ENCODE measurements at places on chromosomes 1 and 21. TPM values are rescaled to one million over a fixed set of nuclear protein-coding genes. Genes with fewer than 3 reads are reported as not detected.
A peak's percentile ranks its signal among the peaks of the same experiment; 100 is the strongest.

DNASE2B gene
- total RNA-seq, result not detected

TIAM1 gene
- total RNA-seq, result 19.8 TPM

MAN1C1 gene
- 4.6 TPM for total RNA-seq

GRCh38 chr1:95116580-95117206 lies 462 bp upstream of the TLCD4 start:
- H3K4me1 ChIP-seq, result peaks cover 10% of the 10 kb centered on the region
- no peaks in the 10 kb centered on the region for H3K36me3 ChIP-seq
- peak; percentile 90 for DNase-seq
- H3K27ac ChIP-seq, result peak overlapping the region; percentile 90
- peak overlapping the region; percentile 78 for H3K4me3 ChIP-seq
- peaks cover 16% of the 10 kb centered on the region for H3K27me3 ChIP-seq

DNA sequence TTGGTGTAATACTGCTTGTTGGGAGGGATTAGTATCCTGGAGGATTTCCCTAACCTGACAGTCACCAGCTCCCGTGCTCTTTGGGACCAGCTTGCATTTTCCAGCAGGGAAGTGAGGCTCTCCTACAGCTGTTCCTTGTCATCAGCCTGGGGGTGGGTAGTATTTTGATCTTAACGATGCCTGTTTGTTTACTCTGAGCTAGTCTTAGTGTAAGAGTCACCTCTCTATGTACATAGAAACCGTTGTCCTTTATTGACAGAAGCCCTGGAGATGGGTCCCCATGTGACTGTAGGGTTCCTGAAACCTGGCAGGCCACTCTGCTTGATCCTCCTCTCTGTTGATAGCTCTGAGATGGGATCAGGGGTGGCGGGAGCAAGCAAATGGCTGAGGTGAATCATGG lies 58.0 kb downstream of the ACP6 start:
- H3K27me3 ChIP-seq, result no peaks in the 10 kb centered on the region
- peaks cover 5% of the 10 kb centered on the region for H3K4me1 ChIP-seq
- no peak overlapping the region for H3K27ac ChIP-seq
- peak; percentile 23 for DNase-seq
- H3K36me3 ChIP-seq, result peaks cover 63% of the 10 kb centered on the region

DNA sequence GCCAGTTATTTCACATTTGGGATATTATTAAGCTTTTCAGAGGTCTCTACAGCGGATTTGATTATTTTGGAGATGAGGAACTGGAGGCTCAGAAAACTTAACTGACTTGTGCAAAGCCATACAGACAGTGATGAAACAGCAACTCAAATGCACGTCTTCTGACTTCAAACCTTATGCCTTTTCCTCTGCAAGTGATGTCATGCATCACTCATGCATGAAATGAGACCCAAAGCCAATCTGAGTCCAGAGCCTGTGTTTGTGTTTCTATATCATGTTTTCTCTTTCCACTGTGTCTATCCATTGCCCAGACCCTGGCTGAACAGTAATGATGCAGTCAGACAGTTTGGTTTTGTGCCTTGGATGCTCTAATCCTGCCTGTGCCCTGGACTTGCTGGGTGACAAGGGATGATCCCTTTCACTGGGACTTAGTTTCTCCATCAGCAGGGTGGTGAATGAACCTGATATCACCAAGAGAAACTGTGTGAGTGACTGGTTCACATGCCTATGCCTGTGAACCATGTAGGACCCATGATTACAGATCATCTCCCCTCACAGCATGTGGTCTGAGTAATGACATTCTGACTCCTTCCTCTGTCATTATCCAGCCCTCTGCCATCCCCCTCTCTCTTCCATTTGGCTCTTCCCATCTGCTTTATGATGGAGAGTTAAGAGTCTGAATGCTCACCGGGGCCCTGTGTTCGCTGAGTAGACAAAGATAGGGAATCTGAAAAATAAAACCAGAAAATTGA lies 33.4 kb downstream of the SLAMF6 start:
- no peak for DNase-seq
- no peak overlapping the region for H3K4me3 ChIP-seq
- no peak overlapping the region for H3K27ac ChIP-seq
- no peaks in the 10 kb centered on the region for H3K27me3 ChIP-seq

DNA sequence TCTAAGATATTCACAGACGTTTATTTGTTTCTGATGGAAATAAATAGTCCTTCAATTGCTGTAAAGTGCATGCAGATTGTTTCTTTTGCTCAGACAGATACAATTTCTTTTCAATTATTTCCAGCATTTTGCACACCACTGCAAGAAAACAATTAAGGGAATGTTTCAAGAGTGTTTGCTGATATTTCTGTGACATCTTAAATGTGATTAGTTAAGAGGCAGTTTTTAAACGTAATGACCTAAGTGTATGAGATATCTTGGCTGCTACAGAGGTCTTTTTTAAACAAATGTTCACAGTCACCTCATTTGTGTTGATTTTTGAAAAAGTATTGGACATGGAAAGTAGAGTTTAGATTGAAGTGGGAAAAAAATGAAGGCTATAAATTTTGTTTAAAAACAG lies 262.3 kb upstream of the BRINP3 start:
- no peak overlapping the region for H3K4me3 ChIP-seq
- no peak overlapping the region for H3K27ac ChIP-seq
- no peak for DNase-seq
- no peaks in the 10 kb centered on the region for H3K27me3 ChIP-seq
- no peaks in the 10 kb centered on the region for H3K36me3 ChIP-seq
- H3K4me1 ChIP-seq, result no peaks in the 10 kb centered on the region

DNA sequence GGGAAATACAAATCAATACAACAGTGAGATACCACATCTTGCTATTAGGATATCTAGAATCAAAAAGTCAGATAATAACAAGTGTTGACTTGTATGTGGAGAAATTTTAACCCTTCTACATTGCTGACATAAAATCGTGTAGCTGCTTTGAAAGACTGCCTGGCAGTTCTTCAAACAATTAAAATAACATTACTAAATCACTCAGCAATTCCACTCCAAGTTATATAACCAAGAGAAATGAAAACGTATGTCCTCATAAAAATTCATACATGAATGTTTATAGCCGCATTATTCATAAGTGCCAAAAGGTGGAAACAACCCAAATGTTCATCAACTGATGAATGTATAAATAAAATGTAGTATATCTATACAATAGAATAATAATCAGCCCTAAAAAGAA lies 164.6 kb downstream of the RASAL2 start:
- no peak for DNase-seq
- no peaks in the 10 kb centered on the region for H3K27me3 ChIP-seq
- H3K4me1 ChIP-seq, result peaks cover 19% of the 10 kb centered on the region

GRCh38 chr1:20417581-20417980 lies 68.4 kb downstream of the CAMK2N1 start:
- DNase-seq, result no peak
- no peaks in the 10 kb centered on the region for H3K4me1 ChIP-seq
- H3K27me3 ChIP-seq, result peaks cover 35% of the 10 kb centered on the region

- no peaks in the 10 kb centered on the region for H3K27me3 ChIP-seq
- peaks cover 38% of the 10 kb centered on the region for H3K4me1 ChIP-seq
- peak overlapping the region; percentile 88 for H3K4me3 ChIP-seq
- no peak overlapping the region for H3K27ac ChIP-seq
- DNase-seq, result no peak
These were observed 924 bp downstream of the EXTL2 start for GRCh38 chr1:100893718-100894117.

- H3K4me3 ChIP-seq, result peak overlapping the region; percentile 85
- H3K27ac ChIP-seq, result no peak overlapping the region
- peaks cover 1% of the 10 kb centered on the region for H3K36me3 ChIP-seq
- no peak for DNase-seq
- H3K4me1 ChIP-seq, result peaks cover 75% of the 10 kb centered on the region
These were observed 3.9 kb downstream of the EGLN1 start for GRCh38 chr1:231418101-231418740.

DNA sequence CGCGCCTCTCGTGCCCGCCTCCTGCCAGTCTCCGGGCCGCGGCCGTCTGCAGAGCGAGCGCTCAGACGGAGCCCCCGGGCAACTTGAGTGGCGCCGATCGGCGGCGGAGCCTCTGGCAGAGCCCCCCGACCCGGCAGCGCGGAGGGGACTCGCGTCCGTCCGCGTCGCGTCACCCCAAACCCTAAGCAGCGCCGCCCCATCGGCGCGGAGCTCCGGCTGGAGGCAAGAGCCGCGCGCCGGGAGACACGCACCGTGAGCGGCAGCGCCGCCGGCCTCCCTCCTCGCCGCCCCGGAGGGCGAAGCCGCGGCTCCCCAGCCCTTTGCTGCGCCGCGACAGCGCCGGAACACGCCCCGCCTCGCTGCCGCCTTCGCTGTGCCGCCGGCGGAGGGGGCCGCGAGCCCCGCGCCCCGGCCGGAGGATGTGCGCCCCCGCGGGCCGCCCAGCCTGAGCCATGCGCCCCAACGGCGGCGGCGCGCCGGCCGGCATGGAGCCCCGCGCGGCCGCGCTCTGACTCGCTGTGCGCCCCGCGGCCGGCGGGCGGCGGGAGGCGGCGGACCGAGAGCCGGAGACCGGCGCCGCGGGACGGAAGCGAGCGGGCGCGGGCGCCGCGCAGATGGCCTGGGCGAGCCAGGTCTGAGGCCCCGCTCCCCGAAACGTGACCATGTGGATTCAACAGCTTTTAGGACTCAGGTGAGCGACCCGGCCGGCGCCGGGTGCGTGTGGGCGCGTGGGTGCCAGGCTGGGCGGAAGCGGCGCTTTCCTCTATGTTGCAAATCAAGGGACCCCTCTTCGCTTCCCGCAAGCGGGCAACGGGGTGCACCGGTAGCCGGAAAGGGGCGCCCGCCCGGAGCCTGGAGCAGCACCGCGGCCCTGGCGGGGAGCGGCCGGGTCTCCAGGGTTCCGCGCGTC lies 610 bp downstream of the AJAP1 start:
- H3K36me3 ChIP-seq, result no peaks in the 10 kb centered on the region
- DNase-seq, result no peak
- peaks cover 30% of the 10 kb centered on the region for H3K4me1 ChIP-seq
- peak overlapping the region; percentile 35 for H3K4me3 ChIP-seq
- H3K27me3 ChIP-seq, result peaks cover 17% of the 10 kb centered on the region

- no peak overlapping the region for H3K4me3 ChIP-seq
- no peaks in the 10 kb centered on the region for H3K27me3 ChIP-seq
- H3K27ac ChIP-seq, result no peak overlapping the region
- no peak for DNase-seq
These were observed 698.6 kb upstream of the B3GALT2 start for GRCh38 chr1:193884848-193885558.

GRCh38 chr1:244414543-244414942 lies 37.2 kb downstream of the ADSS2 start:
- DNase-seq, result no peak
- H3K36me3 ChIP-seq, result peaks cover 98% of the 10 kb centered on the region
- H3K27me3 ChIP-seq, result no peaks in the 10 kb centered on the region
- no peak overlapping the region for H3K4me3 ChIP-seq
- H3K27ac ChIP-seq, result no peak overlapping the region

DNA sequence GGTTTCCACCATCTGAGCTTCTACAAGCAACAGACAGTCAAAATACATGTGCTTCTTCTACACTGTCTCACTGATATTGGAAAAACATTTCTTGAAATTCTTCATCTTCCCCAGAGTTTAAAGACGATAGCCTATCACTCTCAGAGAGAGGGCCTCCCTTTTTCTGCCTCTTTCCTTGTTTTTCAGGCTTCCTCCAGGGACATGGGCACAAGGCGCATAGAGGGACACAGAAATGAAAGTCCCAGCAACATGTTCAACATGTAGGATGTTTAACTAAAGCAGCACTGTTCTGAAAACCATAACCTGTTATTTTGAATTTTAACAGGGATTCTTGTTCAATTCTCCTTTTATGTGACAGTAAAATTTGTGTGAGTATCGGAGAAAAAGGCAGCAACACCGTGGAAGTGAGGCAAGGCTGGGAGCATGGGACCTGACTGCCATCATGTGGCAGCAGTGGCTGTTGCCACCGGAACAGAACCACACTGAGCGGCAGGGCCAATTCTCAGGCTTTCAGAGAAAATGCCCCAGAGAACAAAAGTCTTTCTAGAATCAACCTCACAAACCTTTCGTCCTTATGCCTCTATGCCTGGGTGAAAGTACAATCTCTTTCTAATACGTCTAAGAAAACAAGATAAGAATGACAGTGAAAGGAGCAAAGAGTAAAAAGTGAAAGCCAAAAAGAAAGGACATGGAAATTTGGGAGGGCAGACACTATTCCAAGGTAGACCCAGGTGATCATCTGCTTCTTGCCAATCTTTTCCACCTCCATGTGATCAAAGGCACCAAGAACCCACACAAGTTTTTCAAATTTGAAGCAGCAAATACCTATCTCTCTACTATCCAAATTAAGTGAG lies 54.5 kb downstream of the PCNX2 start:
- H3K27ac ChIP-seq, result no peak overlapping the region
- no peaks in the 10 kb centered on the region for H3K36me3 ChIP-seq
- peaks cover 31% of the 10 kb centered on the region for H3K4me1 ChIP-seq
- no peak overlapping the region for H3K4me3 ChIP-seq

DNA sequence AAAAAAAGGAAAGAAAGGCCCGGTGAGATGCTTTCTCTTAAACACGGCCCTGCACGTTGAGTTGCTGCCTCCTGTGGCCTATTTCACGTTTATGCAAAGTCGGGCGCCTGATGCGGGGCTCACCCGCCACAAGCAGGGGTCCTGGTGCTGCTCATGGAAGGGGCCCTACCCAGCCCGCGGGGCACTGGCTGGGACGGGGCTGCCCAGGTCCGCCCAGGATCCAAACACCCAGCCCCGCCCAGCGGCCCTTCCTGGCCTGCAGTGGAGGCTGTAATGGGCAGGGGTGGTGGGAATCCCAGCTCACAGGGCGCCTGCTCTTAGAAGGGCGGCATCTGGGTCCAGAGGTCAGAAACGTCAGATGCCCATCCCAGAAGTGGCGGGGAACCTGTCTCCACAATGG lies 1.6 kb downstream of the COL6A2 start:
- peak; percentile 23 for DNase-seq
- peaks cover 15% of the 10 kb centered on the region for H3K4me1 ChIP-seq
- H3K36me3 ChIP-seq, result no peaks in the 10 kb centered on the region

DNA sequence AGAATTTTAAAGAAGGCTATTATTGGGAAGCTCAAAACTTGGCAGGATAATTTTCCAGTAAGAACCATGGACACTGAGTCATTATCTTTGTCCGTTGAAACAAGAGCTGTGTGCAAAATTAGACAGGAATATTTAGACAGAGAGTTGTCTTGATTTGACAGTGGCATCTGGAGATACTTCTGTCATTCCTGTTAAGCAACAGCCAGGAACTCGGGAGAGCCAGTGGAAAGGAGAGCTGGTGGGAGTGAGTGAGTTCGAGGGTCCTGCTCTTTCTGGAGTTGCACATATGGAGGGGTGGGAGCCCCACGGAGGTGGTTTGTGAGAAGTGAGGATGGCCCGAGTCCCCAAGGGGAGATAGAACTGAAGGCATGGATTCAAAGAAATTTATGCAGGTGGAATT lies 3.1 kb downstream of the COQ8A start:
- no peaks in the 10 kb centered on the region for H3K36me3 ChIP-seq
- H3K27ac ChIP-seq, result peak overlapping the region; percentile 99
- H3K4me1 ChIP-seq, result peaks cover 78% of the 10 kb centered on the region
- no peak overlapping the region for H3K4me3 ChIP-seq

- H3K36me3 ChIP-seq, result no peaks in the 10 kb centered on the region
- no peak for DNase-seq
- no peak overlapping the region for H3K4me3 ChIP-seq
- no peaks in the 10 kb centered on the region for H3K27me3 ChIP-seq
- H3K4me1 ChIP-seq, result no peaks in the 10 kb centered on the region
These were observed 117.7 kb upstream of the C1orf174 start for GRCh38 chr1:4017636-4018365.

All from stomach (tissue), 19 donors.